ENCODE measurements at places on chromosomes 3 and 15.

DNA sequence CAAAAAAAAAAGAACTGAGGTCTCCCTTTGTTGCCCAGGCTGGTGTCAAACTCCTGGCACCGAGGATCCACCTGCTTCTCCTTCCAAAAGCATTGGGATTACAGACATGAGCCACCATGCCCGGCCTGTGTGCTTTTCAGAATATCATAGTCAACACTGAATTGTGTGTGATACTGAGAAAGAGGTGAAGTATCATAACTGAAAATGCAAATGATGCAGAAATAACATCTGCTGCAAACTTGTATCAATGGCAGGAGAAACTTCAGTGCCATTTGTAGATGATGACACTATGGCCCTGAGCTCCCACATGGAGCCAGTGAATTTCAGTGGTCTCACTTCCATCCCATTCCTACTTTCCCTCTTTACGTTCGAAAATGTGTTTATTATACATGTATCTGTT lies 21.9 kb downstream of the IL12A start:
- DNase-seq, result no peak

DNA sequence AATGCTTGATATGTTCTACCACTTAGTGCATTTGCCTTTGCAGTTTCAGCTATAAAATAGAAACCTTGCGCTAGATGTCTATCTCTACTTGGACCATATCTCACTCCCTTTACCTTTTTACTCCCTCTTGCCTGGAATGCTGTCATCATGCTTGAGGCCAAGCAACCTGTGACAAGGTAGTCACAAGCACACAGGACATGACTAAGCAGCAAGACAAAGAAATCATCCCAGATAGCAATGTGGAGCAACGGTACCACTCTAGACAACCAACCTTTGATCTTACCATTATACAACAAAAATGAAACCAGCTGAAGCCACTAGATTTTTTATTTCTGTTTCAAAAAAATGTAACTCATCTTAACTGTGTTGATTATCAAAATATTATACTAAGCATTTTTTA lies 50.5 kb upstream of the SPSB4 start:
- DNase-seq, result no peak

GRCh38 chr3:170077361-170077760 lies 39.6 kb downstream of the GPR160 start:
- DNase-seq, result no peak

GRCh38 chr3:133667118-133667517 lies 5.4 kb upstream of the TOPBP1 start:
- DNase-seq, result no peak

DNA sequence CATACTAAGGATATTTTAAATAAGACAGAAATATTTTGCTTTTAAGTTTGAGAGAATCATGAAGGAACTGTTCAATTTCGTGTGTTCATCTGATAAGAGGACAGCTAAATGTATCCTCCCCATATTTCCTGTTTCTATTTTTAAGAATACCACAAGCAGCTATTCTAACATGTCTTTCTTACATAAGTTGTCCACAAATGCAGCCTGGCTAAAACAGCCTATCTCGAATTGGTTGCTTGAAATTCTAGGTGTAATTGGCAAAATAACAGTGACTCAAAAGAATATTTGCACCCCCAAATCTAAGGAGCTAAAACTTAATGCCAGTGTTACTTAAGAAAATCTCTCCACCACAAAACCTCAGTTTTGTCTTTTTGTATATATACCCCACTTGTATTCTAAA lies 35.0 kb downstream of the BTLA start:
- DNase-seq, result peak; percentile 43

- no peak for DNase-seq
These were observed 4.9 kb upstream of the ZNF385D start for GRCh38 chr3:21755896-21756295.

GRCh38 chr15:92393071-92393979 lies at the start of gene ST8SIA2:
Gene ST8SIA2, plus strand, starts transcription at chr15:92393881. Its CDS starts 184 bp downstream, at chr15:92394065.
- no peak for DNase-seq

- peak; percentile 71 for DNase-seq
These were observed 62.3 kb downstream of the CHSY1 start for GRCh38 chr15:101189409-101190091.

GRCh38 chr3:185280572-185281365 lies 26.9 kb upstream of the EHHADH start:
- peak; percentile 72 for DNase-seq

- DNase-seq, result peak; percentile 45
These were observed 19.0 kb downstream of the ACAA1 start for GRCh38 chr3:38117748-38118420.

DNA sequence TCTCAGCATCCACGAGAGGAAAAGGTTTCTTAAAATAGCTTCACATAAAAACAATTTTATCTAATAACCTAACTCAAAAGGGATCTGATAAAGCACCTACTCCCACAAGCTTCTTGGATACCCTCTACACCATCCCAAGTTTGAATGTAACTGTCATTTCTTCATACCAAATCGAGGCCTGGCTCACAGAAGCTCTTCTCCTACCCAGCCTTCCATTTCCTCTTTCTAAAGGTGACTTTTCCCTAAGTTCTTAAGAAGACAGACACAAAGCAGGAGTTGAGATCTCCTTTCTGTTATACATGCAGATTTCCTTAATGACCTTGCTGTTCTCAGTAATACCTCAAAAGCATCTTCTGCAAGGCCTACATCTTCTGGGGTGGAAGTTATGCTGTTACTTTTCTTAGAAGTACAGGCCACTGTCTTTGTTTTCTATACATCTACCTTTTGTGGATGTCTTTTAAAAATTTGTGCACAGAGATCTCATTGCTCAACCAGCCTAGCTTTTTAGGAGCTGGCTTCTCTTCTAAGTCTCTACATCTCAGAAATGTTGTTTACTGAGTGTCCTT lies 3.4 kb upstream of the LRRIQ4 start:
- DNase-seq, result no peak

- DNase-seq, result no peak
These were observed 108.8 kb upstream of the SLC25A36 start for GRCh38 chr3:140832883-140833282.

- peak; percentile 59 for DNase-seq
These were observed 54.0 kb downstream of the B3GNT5 start for GRCh38 chr3:183306798-183307671.
